ENCODE measurements at places on chromosomes 3 and 15.

DNA sequence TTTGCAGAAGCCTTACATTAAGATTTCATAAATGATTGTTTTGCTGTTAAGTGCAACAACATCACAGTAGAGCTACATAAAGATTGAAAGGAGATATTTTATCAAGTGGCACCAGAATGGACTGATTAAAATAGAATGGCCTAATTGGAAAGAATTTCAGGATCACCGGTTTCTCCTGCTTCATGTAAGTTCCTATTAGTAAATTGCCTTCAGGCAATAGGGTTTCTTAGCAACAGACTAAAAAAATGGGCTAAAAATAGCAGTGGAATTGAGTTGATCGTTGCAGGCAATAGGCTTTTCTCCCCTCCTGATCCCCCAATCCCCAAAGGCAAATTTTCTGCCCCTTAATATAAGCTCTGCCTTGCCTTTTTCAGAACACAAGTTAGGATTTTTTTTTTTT lies 917 bp downstream of the LNP1 start:
- peak; percentile 55 for DNase-seq

DNA sequence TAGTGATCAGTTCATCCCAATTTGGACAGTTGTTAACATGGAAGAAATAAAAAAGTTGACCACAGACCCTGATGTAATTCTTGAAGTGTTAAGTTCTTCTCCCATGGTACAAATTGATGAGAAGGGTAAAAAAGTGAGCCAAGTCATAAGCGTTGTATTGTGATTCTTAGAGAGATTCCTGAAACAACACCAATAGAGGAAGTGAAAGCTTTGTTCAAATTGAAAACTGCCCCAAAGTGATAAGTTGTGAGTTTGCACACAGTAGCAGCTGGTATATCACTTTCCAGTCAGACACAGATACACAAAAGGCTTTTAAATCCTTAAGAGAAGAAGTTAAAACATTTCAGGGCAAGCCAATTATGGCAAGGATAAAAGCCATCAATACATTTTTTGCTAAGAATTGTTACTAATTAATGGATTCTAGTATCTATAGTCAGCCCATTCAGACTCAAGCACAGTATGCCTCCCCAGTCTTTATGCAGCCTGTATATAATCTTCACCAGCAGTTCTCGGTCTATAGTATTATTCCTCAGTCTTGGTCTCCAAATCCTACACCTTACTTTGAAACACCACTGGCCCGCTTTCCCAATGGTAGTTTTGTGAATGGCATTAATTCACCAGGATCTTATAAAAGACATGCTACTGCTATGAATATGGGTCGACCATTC lies 38.2 kb downstream of the CDIN1 start:
- DNase-seq, result no peak

DNA sequence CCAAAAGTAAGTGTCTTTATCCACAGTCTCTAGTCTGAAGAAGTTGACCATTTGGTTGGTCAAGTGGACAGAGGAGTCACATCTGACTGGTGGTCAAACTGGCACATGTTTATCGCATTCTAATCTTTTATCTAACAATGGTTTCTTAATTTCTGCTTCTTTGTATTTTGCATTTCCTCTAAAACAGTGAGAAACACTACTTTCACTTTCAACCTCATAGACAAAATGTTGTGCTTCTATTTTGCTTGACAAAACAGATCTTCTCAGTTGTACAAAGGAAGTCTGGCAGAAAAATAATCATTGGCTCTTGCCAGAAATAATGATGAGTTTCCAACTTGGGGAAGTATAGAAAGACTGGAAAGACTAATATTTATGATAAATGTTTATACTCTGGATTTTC lies 103.9 kb downstream of the MME start:
- DNase-seq, result no peak

DNA sequence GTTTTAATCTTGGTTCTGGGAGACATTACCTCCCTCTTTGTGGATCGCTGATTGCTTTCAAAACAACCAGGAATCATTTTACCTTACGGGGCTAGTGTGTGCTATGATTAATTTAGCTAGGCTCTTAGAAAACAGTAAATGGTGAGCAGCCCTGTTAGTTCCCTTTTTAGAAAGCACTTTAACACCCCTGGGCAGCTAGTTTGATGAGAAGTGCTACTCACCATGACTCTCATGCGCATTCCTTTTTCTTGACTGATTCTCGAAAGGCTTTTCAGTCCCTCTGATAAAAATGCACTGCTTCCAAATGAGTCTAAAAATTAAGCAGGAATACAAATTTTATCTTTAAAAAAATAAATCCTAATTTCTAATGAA lies 75.3 kb upstream of the LEKR1 start:
- no peak for DNase-seq

GRCh38 chr15:81562986-81563385 lies 189.0 kb upstream of the TMC3 start:
- DNase-seq, result no peak

DNA sequence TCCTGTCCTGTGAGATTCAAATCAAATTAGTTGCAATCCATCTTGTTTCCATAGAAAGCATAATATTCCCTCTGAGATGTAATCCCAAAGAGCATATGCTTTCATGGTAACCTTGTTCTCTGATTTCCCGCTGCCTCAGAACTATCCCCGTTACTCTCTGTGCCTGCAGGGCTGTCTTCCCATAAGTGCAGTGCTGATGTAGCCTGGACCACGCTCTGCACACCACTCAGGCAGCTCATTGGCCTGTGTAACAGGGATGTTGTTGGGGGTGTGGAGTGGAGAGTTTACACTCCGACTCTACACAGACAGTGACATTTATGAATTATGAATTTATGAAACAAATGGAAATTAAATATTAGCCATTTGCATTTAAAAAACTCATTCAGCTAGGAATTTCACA lies 33.6 kb upstream of the CNTN3 start:
- DNase-seq, result no peak

DNA sequence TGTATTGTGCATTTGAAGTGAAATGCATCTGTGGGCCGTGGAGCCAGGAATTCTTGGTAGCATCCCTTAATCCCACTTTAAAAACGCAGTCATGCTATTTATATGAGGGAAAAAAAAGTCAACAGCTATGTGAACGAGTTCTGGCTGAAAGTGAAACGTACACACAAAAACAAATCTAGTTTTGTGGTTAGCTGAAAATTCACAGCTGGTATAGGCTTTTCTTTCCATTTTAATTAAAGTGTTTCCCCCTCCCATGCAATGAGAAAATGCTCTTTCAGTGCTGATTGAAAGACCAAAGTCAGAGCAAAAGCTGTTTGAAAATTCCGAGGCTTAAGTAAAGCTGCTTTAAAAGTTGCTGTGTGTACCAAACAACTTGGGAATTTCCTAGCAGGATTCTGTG lies 297.4 kb downstream of the PLCL2 start:
- DNase-seq, result peak; percentile 16

GRCh38 chr15:96207377-96208006 lies 123.0 kb upstream of the NR2F2 start:
- peak; percentile 10 for DNase-seq

GRCh38 chr3:79367066-79367465 lies 400.7 kb downstream of the ROBO1 start:
- DNase-seq, result no peak

- DNase-seq, result no peak
Measured at GRCh38 chr3:119230071-119230470, 10.6 kb downstream of the B4GALT4 start.

GRCh38 chr15:25689592-25689991 lies 173.5 kb downstream of the ATP10A start:
- no peak for DNase-seq

- no peak for DNase-seq
Measured at GRCh38 chr15:88727439-88727838, 75.8 kb upstream of the ACAN start.

DNA sequence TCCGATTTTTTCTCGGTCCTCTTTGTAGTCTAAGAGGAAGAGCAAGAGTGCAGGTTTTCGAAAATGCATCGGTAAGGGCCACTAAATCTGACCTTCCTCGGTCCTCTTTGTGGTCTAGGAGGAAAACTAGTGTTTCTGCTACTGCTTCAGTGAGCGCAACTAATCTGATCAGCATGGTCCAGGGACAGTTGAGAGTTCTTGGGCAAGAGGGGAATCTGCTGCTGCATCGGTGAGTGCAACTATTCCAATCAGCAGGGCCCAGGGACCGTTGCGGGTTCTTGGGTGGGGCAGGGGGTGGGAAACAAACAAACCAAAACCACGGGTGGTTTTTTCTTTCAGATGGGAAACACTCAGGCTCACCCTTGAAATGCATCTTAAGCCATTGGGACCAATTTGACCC lies 10.5 kb upstream of the OSBPL11 start:
- DNase-seq, result no peak

DNA sequence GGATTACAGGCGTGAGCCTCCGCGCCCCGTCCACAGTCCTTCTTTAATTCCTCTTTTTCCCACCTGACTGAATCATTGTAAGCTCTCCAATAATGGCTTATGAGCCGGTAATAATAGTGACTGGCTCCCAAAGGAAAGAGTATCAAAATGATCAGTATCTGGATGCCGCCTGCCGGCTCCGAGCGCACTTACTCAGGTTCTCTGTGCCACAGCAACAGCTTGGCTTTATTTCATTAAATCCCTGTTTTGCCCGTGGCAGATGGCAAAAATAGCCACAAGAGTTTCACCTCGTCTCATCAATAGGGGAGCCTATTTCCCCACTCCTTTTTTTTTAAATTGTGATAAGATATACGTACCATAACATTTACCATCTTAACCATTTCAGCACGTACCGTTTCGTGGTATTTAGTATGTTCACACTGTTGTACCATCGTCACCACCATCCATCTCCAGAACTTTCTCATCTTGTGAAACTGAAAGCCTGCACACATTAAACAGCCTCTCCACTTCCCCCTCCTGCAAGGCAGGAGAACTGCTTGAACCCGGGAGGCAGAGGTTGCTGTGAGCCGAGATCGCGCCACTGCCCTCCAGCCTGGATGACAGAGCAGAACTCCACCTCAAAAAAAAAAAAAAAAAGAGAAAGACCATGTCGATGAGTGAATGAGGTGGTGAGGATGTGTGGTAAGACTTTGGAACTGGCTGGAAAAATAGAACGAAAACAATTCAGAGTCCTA lies 80.7 kb upstream of the DLG1 start:
- no peak for DNase-seq

DNA sequence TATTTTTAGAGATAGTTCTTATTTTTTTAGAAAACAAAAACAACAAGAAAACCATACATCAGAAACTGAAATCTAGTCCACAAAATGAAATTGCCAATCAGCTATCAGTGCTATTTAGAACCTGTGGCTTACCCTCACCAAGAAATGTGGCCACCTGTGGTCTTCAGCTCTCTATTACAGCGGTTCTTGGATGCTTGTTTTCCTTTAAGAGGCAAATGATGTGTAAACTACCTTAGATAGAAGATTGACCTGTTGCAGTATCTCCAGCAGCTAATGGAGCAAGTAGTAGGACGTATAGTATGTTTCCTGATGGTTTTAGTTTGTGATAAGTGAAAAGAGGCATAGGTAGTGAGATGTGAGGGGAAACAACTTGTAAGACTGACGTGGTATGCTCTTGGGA lies 21.2 kb downstream of the TFG start:
- no peak for DNase-seq

DNA sequence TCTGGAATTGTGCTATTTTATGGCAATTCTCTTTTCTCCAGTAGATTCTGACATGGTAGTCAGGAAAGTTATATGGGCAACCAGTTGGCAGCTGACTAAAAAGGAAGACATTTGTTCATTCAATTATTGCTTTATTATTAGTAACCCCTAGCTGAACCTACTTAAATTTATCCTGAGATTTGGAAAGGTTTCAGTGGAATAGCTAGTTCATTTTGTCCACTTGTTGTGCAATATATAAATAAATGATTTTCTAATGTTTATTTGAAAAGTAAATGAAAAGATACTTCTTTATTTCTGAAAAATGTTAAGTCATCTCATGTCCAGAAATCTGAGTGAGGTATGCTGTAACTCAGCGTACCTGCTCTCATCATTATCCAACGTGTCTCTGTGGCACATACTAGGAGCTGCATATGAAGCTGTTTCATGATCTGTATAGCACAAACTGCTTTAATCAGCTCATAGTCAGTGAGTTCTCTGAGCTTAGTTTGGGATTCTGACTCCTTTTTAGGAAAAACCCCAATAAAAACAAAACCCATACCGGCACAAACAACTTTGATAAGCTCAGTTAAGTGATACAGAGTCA lies 35.9 kb downstream of the RARB start:
- no peak for DNase-seq

GRCh38 chr3:63244486-63244885 lies 33.6 kb upstream of the SYNPR start:
- no peak for DNase-seq

- DNase-seq, result peak; percentile 94
Measured at GRCh38 chr15:55907797-55908196, 85.6 kb downstream of the NEDD4 start.

- DNase-seq, result no peak
Measured at GRCh38 chr3:52724511-52724910, 18.6 kb downstream of the SPCS1 start.

- DNase-seq, result peak; percentile 27
Measured at GRCh38 chr15:58260725-58261267, 122.6 kb downstream of the AQP9 start.
